Stimulated activated naive B cell treated with anti-CD40 and anti-IgM and Interleukin-4, amounts not matched to agents 10 μg/mL and 1 μg/mL and 100 μg/mL, for 72 hours (primary cell): ENCODE measurements at places on chromosomes 5 and 9.

- no peak for DNase-seq
Observed at GRCh38 chr9:135447126-135447525, 32.5 kb upstream of the PPP1R26 start.

GRCh38 chr9:98602839-98603500, 105.8 kb downstream of the GABBR2 start:
- no peak for DNase-seq

DNA sequence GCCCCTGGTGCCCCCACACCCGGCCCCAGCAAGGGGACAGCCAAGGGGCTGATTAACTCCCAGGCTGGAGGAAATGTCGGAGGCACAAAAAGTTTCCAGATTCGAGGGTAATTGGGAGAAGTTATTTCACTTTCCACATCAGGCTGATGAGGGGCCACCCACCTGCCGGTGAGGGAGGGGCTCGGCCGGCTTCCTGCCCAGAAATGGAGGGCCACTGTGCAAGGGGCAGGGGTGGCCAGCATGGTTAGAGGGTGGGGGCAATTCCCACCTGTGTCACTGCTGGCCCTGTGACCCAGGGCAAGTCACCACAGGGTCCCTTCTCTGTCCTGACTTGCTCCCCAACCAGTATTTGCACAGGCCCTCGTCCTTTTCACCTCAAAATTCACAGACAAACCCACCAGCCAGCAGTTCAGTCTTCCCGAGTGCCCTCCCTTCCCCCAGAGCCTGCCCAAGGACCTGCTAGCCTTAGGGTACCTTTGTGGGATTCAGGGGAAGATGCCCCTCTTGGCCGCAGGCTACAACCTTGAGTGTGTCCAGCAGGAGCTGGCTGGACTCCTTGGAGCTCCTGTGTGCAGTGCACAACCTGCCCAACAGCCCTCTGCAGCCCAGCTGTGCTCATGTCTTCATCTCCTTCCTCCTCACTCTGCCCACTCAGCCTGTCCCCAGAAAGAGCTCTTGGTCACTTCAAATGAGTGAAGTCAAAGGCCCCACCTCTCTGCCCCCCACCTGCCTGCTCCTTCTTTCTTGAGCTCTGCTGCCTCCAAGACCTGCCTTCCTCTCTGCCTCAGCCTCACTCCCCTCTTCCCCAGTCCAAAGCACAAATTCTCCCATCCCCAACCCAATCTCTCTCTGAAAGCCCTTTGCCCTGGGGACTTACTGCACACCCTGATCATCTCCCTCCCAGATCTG, 130.5 kb downstream of the BARX1 start:
- DNase-seq: no peak

GRCh38 chr5:173984218-173984617, 4.8 kb upstream of the C5orf47 start:
- DNase-seq: no peak

GRCh38 chr9:136656795-136657611, 5.7 kb upstream of the EGFL7 start:
- DNase-seq: no peak

GRCh38 chr9:95879591-95879990, 4.1 kb downstream of the ERCC6L2 start:
- no peak for DNase-seq

DNA sequence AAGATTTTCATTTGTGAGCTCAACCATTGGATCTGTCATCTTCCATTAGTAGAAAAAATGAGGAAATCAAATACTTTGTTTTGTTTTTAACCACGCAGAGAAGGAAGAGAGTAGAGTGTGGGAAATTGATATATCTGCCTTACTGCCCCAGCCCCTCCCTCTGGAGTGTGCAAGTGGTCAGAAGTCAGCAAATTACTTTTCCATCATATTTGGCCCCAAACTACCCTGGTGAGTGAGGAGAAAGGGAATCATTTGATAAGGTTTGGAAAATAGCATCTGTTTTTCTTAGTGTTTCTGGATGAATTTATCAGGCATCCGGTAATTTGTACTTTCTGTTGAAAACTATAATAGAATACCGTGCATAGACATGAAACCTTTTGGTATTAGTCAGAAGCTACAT, 327.4 kb downstream of the MARCHF11 start:
- DNase-seq: no peak

- no peak for DNase-seq
Observed at GRCh38 chr5:38258319-38259061, at the start of gene EGFLAM. TSS of gene EGFLAM (plus strand) at chr5:38258559. CDS start at chr5:38258755, 196 bp downstream.

DNA sequence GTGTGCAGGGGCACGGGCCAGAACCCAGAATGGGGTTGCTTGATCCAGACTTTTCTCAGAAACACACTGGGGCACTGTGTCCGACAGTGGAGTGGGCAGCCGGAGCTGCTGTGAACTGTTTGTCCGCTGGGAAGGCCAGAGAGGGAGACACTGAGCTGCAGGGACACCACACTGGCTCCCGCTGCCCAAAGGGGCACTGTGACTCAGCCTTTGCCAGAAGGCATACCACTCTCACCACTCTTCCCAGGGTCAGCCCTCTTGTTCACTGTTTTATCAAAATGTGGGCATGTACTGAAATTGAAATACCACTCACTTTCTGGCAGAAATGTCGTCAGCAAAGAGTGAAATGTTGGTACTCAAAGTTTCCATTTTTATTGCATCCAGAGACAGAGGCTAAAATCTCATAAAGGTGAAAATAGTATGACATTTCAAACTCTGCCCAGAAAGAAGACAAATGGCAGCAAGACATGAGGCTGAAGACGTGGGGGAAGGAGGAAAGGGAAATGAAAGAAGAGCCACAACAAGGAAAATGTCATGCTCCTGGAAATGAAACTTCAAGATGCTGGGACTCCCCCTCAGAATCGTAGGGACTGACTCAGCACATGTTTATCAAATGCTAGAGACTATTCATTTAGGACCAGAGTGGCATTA, 4.5 kb upstream of the IL7R start:
- peak; percentile 49 for DNase-seq

GRCh38 chr9:20702570-20702969, 18.5 kb downstream of the FOCAD start:
- DNase-seq: no peak
